ENCODE measurements at places on chromosomes 5 and 9. TPM values are rescaled to one million over a fixed set of nuclear protein-coding genes. Genes with fewer than 3 reads are reported as not detected.

GRCh38 chr5:72144762-72145161 lies 37.5 kb downstream of the MAP1B start:
- no peak for DNase-seq

- no peak for DNase-seq
Measured at GRCh38 chr5:36734422-36734821, 128.0 kb downstream of the SLC1A3 start.

DNA sequence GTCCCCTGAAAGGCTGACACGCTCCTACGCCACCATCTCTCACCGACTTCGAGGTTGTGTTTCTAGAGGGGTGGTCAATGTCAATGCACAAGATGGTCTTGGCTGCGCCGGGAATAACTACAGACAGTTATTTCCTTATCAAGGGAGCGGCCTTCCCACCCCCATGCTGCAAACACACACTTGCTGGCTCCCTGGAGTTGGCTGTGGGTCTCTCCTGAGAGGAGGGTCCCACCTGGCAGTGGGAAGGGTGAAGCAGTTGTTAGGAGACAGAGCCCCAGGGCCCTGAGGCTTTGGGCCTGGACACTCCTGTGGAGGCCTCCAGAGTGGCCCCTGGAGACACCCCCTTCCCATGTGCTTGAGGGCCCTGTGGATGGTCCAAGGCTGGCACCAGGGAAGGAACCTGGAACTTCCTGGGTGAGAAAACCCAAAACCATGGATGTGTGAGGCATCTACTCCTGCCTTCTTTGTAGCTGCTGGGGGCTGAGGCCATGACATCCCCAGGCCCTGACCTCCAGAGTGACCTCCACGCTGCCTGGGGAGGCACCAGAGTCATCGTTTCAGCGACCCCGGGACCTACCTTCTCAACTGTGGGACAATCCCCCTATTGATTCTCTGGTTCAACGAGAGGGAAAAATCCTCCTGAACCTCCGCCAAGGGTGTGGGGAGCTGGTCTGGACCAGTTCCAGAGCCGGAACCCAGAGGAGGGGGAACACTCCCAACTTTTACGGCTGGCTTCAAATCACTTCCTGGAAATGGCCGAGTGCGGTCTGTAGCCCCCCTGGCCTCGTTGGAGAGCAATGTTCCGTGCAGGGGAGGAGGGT lies 101.1 kb upstream of the COL5A1 start:
- no peak for DNase-seq

DNA sequence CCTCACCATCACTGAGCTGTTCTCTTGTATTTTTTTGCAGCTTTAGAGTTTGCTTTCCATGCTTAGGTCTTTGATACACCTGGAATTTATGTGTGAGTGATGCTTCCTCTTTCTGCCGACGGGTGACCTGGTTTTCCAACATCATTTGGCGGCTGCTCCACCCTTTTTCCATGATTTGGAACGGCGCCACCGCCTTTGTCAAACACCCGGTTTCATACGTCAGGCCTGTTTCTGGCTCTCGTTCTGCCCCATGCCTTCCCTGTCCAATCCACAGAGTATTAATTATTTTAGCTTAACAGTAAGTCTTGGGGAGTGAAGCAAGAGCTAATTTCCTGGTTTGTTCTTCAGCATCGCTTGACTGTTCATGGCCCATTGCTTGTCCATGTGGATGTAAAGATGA lies 30.2 kb downstream of the CACNA1B start:
- DNase-seq, result no peak

- no peak for DNase-seq
Measured at GRCh38 chr5:56807679-56808078, 7.7 kb upstream of the MAP3K1 start.

- no peak for DNase-seq
Measured at GRCh38 chr5:142109331-142110045, 909 bp downstream of the NDFIP1 start.

DNA sequence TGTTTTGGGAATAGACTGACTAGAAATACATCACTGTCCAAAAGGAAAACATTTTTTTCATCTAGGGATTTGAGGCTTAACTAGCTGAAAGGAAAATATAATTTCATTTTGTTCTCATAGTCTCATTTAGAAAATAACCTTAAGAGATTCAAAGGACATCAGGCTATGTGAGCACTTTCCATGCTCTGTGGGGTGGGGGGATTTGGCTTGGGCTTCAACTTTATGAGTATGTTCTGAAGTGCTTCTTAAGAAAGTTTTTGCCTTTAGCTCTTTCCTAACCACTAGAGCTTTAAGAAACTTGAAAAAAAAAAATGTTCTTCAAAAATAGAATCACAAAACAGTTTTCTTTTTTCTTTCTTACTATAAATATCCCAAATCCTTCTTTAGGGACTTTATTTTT lies 17.6 kb downstream of the CDH6 start:
- DNase-seq, result no peak

GRCh38 chr9:81896070-81896469 lies 32.2 kb upstream of the SPATA31D4 start:
- no peak for DNase-seq

DNA sequence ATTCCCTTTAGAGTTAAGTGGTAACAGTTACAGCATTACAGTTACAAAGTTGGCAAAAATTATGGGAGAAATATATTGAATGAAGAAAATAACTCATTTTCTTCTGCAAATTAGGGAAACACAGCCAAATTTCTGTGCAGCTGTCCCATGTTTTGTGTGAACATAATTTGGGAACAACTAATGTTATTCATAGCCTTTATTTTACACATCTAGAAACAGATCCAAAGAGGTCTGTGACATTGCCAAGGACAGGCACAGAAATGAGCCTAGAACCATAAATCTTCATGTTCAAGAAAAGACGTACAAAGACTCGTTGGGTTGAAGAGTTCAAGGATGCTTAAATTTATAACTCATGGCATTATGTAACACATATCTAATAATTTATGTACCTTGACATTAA lies 114.1 kb upstream of the TXNDC8 start:
- DNase-seq, result no peak

DNA sequence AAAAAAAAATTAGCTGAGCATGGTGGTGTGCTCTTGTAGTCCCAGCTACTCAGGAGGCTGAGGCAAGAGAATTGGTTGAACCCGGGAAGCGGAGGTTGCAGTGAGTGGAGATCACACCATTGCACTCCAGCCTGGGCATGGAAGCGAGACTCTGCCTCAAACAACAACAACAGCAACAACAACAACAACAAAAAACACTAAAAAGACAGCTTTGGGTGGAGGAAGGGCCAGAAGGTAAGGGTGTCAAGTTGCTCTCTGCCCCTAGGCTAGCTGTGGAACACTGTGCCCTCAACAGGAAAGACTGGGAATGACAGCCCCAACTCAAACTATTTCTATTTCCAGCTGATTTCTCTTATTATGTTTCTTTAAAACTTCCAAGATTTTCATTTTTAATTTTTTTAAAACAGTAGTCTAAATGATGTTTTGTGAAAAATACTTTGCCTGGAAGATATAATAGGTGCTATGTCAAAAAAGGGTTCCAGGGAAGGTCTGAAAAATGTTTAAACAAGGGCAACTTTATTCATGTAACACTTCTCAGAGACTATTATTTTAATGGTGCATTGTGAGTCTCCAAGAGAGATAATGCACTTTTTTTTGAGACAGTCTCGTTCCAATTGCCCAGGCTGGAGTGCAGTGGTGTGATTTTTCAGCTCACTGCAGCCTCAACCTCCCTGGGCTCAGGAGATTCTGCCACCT lies 29.9 kb downstream of the CLINT1 start:
- DNase-seq, result no peak

DNA sequence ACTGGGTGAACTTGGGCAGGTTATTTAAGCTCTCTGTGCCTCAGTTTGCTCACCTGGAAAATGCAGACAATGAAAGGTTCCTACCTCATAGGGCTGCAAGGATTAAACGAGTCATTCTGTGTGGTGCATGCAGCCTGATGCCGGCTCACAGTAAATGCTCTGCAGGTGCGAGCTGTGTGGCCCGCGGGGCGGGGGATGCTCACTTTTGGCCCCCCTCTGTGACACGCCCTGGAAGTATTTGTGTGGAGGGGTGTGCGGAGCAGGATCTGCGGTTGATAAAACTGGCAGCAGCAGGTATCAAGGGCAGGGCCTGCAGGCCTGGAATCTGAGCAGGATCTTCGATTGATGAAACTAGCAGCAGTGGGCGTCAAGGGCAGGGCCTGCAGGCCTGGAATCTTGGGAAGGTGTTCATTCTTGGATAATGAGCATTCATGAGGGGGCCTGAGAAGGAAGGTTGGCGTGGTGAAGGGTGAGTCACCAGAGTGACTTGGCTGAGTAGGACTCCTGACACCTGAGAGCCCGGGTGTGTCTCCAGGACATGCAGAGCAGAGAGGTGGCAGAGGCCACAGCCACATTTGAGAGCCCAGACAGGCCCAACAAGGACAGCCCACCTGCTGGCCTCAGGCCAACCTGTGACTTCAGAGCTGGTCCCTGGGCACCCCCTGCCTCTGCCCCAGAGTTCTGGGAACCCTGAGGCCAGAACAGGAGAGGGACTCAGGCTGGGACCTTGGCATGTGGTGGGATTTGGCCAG lies 11.9 kb downstream of the UNC5A start:
- no peak for DNase-seq

Gene PTGES
- total RNA-seq, result 11.1 TPM

Gene IL9
- 0.52 TPM for total RNA-seq

Gene TRPM3
- total RNA-seq, result 4.6 TPM
